ENCODE measurements at places on chromosomes 1 and 21. TPM values are rescaled to one million over a fixed set of nuclear protein-coding genes. Genes with fewer than 3 reads are reported as not detected.
A peak's percentile ranks its signal among the peaks of the same experiment; 100 is the strongest.

The SAMSN1 gene
- 4.8 TPM for total RNA-seq

The TFF1 gene
- not detected for total RNA-seq

DNA sequence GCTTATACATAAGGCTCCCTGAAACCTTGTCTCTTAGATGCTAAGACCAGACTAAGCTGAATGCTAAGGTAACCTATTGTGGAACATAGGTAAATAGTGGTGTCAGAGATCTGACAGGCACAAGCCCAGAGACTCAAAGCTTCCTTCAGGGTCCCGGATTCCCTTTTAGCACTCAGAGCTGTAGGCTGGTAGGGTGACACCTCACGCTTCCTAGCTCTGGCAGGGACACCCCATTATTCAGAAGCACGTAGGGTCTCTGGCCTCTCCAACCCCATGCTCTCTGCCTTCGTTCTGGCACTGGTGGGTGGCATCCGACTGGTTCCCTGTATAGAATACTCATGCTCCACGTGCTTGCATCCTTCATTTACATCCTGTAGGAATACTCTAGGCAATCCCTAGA is 68.4 kb downstream of the CD34 start:
- DNase-seq, result no peak

GRCh38 chr1:228161362-228161761 is 4.2 kb upstream of the IBA57 start:
- DNase-seq, result peak; percentile 12

The UTS2 gene
- not detected for total RNA-seq

The RIIAD1 gene
- 3.3 TPM for total RNA-seq

- DNase-seq, result no peak
Observed at GRCh38 chr1:180278596-180279395, 48.7 kb downstream of the LHX4 start.

The GUCA2A gene
- total RNA-seq, result not detected

DNA sequence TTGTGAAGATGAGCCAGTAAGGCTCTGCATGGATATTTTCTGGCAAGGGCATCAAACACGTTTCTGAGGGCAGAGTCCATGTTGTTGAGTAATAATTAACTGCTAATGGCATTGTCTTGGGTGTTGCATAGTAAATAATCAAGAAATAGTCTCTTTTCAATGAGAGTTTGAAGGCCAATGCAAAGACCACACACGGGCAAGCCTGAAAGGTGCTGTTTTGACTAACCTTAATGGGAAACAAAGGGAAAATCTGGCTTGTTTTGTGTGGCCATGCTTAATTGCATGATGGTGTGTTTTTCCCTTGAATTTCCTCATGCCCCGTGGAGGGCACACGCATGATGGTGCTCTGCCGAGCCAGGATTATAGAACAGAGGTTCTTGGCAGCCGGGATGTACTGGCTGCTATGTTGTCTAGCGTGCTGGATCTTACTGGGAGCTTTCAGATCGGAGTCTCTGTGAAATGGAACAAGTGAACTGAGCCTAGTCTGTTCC is 127.6 kb downstream of the NOS1AP start:
- DNase-seq, result no peak
